SJSA1 (cell line): ENCODE measurements at places on chromosomes 11 and 22.

GRCh38 chr11:125429174-125429707 is 66.8 kb downstream of the FEZ1 start:
- no peak for DNase-seq

GRCh38 chr11:113956986-113957385 is 17.9 kb upstream of the HTR3A start:
- no peak for DNase-seq

DNA sequence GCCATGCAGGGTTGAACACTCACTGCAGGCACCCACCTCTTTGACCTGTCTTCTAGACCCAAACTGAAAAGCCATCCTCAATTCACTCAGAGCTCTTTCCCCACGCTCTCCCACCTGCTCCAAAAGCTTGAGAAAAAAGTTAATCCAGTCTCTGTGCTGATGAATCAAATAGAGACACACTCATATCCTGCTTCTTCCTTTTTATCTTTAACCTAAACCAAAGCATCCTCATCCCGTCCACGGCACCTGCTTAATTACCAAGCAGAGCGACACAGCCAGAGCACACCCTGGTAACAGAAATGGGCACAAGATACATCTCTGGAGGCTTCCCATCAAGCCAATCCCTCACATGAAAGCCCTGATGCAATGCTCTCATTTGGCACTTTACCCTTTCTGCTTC is 102.6 kb downstream of the PLEKHA7 start:
- DNase-seq = no peak

- DNase-seq = no peak
These were observed 261.1 kb downstream of the SBF2 start for GRCh38 chr11:10032935-10033334.

DNA sequence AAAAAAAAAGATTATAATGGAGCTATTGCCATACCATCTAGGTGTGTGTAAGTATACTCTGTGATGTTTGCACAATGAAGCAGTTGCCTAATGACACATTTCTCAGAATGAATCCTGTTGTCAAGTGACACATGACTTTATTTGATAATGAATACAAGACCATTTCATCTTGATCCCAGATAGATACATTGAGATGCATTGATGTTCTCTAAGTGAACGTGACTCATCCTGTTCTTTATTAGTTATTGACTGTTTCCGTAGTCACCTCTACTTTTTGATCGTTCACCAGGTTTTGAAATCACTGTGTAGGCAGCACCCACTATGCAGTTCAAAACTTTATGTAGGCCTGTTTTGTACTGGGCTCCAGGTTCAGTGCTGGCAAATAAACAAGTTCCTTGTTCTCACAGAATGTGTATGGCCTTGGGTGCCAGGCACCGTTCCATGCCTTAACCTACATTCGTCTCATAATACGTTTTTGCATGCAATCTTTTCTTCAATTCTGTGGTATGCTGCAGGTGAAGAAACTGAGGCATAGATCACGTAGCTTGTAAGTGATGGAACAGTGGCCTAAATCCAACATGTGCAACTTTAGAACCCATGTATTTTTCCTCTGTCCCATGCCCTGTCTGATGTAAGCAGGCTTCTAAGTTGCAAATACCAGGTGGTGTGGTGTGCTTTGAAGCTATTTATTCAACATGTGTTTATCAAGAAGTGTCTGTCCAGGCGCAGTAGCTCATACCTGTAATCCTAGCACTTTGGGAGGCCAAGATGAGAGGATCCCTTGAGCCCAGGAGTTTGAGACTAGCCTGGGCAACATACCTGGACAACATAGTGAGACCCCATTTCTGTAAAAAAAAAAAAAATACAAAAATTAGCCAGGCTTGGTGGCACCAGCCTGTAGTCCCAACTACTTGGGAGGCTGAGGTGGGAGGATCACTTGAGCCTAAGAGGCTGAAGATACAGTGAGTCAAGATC is 10.4 kb downstream of the SREBF2 start:
- no peak for DNase-seq

GRCh38 chr22:31344256-31344577 is 1.9 kb downstream of the PATZ1 start:
- no peak for DNase-seq

DNA sequence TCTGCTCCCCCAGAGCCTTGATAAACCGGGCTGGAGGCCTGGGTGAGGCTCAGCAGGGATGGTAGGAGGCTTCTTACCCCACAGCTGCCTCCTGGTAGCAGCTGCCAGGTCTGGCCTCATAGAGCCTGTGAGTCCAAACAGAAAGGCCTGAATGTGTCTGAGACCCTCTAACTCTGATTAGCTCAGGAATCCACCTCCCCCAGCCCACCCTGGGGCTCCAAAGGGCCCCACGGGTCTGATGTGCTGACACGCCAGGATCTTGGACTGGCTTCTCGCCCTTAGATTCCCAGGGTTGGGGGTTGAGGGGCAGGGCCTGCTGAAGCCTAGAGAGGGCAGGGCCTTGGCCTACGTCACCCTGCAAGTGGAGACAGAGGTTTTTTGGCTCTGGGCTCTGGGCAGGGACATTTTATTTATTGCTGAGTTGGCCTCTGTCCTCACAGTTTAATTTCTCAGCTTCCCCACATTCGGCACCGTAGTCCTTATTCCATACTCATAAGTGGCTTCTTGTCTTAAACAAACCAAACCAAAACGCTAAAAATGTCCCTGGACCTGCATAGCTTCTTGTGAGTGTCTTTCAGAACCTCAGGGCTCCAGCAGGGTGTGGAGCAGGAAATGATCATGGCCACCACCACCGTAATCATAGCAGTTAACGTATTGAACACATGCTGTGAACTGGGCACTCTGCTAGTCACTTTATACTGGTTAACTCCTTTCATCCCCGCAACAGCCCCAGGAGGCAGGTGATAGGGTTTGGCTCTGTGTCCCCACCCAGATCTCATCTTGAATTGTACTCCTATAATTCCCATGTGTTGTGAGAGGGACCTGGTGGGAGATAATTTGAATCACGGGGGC is 25.1 kb downstream of the KIAA1671 start:
- no peak for DNase-seq

DNA sequence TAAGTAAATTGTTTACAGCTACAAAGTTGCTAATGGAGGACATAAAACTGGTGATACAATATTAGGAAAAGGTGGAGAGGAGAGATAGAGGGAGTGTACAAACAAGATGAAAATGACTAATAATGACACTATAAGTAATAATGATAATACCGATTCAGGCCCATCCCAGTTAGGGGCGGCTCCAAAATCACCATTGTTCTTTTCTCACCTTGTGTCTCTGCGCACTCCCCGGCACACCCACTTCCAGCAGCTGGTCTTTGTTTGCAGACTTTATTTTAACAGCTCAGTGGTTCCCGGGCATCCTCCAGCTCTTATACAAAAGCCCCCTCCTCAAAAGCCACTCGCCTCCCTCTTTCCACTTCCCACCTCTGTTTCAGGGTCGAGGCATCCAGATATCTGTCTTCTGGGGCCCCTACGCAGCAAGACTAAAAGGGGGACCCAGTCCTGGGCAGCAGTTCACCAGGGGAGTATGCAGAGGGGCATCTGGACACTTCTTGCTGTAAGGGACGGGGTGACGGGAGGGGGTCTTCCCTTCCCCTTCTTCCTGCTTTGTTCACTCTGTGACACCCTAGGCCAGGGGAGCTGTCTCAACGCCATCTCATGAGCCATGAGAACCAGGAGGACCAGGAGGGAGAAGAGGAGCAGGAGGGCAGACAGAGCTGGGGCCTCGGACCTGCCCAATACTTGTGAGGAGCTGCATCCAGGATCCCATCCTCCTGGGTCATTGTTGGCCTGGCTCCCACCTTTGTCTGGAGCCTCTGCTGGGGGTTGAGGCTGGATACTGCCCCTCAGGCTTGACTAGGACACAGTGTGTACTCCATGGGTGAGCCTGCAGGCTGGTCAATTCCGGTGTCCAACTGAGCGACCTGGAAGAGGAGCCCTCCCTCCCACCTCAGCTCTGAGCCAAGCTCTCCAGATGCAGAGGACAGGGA is 2.7 kb downstream of the APOL2 start:
- no peak for DNase-seq

DNA sequence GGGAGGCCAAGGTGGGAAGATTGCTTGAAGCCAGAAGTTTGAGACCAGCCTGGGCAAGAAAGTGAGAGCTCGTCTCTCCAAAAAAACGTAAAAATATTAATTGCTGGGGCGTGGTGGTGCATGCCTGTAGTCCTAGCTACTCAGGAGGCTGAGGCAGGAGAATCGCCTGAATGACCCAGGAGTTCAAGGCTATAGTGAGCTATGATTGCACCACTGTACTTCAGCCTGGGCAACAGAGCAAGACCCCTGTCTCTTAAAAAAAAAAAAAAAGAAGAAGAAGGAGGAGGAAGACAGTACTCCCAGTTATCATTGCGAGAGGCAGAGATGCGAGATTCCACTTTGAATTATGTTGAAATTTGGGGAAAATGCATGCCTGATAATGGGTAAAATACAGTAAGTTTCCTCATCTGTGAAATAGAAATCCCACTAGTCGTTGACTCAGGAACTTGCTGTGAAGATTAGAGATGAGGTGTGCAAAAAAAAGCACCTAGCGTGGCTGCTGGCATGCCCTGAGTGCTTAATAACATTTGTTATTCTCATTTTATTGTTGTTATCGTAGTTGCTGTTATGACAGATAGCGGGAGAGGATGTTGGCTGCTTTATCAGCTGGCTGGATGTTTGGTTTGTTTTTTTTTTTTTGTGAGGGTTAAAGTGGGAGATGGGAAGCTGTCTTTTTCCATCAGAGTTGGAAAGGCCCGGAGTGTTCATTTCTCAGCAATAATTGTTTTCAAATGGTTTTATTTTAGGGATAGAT is 33.4 kb downstream of the BCR start:
- no peak for DNase-seq

GRCh38 chr11:4185561-4185960 is 91.0 kb downstream of the RRM1 start:
- DNase-seq = peak; percentile 28

- no peak for DNase-seq
These were observed 28.0 kb downstream of the QSER1 start for GRCh38 chr11:32920570-32920969.

- no peak for DNase-seq
These were observed 11.2 kb downstream of the TOM1 start for GRCh38 chr22:35310556-35311550.

DNA sequence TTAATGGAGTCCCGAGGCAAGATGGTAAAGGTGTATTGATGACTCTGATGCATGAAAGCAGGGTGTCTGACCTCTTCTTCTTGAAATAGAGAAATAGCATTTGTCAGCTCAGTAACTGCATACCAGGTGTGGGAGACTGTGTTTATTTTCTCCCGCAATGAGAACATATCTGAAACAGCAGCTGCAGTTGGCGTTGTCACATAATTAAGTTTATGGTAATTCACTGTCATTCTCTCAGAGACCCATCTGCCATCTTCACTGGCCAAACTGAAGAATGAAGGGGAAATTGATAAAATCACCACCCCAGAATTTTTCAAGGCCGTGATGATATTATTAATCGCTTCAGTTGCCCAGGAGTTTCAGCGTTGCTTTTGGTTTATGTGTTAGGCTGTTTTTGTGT is 20.1 kb upstream of the MCHR1 start:
- no peak for DNase-seq

DNA sequence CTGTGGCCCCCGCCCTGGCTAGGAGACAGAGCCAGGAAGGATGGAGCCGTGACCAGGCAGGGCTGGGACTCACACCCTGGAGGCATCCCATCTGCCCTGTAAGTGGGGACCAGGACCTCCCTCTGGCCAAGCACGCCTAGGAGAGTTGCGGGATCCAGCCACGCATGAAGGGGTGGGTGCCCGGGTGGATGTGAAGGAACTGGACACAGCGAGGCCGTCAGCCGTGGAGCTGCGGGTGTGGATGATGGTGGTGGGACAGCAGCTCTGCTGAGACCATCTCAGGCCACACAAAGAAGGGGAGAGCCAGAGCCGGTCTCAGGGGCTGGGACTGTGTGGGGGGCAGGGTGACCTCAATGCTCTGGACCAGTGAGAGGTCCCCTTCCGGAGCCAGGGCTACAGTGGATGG is 746.4 kb downstream of the BRD1 start:
- DNase-seq = no peak

GRCh38 chr22:40425082-40425481 is 54.7 kb downstream of the SGSM3 start:
- no peak for DNase-seq

DNA sequence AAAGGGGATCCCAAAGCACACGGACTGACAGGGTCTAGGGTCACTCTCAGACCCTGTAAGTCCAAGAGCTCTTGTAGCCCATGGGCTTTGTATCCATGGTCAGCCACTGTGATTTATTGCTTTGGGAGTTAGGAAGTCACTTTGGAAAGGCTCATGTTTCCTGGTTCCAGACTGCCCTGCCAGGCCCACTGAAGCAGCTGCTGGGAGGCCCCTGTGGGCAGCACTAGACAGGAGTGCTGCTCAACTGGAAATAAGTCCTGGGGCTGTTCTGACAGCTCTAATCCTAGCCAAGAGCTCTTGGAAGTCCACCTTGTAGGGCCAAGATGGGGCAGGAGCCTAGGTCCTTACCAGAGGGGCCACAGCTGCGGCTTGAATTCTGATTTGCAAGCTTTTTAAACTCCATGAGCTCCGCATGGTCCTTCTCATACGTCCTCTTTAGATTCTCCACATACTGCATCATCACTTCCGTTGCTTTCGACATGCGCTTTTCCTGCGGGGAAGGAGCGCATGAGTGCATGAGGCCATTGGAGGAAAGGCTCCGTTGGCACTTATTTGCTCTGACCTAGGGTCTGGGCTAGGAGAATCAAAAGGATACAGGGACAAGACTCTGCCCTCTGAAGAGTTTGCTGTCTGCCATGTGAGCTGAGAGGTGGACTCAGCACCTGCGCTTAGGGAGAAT is 32.2 kb upstream of the LYVE1 start:
- no peak for DNase-seq

GRCh38 chr11:36620246-36620645 is 22.2 kb upstream of the RAG2 start:
- no peak for DNase-seq

DNA sequence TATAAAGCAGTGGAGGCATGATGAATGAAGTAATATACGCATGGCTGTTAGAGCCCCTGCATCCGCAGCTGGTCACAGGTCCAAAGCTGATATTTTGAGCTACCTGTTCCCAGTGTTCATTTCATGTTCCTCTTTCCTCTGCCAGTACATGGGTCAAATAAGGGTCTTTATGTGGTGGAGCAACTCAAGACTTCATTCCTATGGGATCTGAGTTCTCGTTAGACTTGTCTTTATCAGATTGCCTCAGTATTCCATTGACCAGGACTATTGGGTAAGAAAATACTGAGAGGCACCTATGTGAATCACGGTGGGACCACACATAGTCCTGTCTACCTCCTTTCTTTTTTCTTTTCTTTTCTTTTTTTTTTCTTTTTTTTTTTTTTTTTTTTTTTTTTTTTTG is 25.2 kb downstream of the NCF4 start:
- DNase-seq = no peak

DNA sequence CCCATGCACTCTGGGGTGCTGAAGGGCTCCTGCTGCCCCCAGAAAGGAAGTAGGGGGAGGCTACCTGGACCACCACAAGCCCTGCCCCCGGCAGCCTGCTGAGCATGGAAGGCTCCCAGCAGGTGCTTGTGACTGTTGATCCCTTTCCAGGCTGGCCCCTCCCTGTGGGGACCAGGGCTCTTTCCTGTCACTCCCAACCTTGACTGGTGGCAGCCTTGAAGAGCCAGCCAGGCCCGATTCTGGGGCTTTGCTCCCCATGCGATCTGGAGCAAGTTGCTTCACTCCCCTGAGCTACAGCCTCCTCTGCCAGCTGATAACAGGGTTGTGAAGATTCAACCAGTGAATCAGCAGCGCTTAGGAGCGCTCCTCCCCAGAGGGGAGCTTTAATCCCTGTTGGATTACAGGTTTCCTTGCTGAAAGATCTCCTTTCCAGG is 4.6 kb upstream of the CST6 start:
- DNase-seq = no peak

- DNase-seq = no peak
These were observed 63.7 kb downstream of the RAB30 start for GRCh38 chr11:83007909-83008580.
